ENCODE measurements at places on chromosomes 6 and 20.

DNA sequence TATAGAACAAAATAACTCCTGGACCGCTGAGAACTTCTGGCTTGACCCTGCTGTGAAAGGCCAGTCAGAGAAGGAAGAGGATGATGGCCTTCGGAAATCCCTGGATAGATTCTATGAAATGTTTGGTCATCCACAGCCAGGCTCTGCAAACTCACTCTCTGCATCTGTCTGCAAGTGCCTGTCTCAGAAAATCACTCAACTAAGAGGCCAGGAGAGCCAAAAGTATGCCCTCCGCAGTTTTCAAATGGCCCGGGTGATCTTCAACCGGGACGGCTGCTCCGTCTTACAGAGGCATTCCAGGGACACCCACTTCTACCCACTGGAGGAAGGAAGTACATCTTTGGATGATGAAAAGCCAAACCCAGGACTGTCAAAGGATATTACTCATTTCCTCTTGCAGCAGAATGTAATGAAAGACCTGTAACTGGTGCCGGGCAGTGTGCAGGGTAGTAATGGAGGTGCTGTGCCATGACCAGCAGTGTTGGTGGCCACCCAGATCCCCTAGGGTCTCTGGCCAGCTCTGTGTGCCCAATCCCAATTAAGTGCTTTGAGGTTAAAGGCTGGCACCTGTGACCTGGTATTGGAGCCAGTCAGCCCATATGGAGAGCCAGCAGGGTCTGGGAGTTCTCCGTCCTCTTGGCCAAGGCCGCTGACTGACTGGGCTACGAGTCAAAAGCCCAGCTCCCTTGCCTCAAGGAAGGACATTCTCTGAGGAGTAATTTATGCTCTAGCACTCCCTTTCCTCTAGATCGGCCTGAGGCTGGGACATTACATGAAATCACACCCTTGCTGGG, 87.1 kb downstream of the TRMT6 start:
- DNase-seq: peak; percentile 24

- no peak for DNase-seq
Measured at GRCh38 chr6:72783666-72784065, 161.8 kb downstream of the KCNQ5 start.

DNA sequence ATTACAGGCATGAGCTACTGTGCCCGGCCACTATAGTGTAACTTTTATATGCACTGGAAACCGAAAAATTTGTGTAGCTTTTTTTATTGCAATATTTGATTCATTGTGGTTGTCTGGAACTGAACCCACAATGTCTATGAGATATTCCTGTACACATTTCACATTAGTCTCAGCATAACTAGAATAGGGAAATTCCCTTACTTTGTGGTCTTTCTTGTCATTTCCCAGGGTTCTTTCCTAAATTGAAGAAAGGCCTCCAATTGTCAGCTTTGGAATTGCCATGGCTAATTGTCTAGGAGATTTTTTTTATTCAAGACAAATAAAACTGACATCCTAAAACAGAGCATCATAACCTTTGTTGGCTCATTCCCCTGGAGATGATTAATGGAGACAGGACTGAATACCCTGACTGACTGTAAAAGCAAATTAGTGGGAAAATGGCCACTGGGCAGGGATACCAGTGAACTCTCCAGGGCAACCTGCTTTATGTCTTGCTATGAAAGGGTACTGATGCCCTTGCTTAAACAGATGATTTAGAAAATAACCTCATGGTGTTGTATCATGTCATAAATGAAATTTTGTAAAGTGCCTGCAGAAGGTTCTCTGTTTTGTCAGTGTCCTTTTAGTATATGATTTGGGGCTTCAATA, 576.9 kb downstream of the RFPL4B start:
- DNase-seq: no peak

GRCh38 chr20:13639150-13639497, 392 bp upstream of the TASP1 start:
- no peak for DNase-seq

GRCh38 chr6:108846628-108847027, 1.6 kb upstream of the ARMC2 start:
- no peak for DNase-seq

- no peak for DNase-seq
Measured at GRCh38 chr20:23879811-23880374, 345 bp upstream of the CST5 start.

GRCh38 chr6:41443616-41444525, 102.3 kb upstream of the FOXP4 start:
- no peak for DNase-seq

GRCh38 chr20:47818466-47818865, 33.2 kb upstream of the SULF2 start:
- no peak for DNase-seq

Measured in HFF-Myc (cell line).